ENCODE measurements at places on chromosomes 16 and 17.

- DNase-seq = no peak
Observed at GRCh38 chr16:14133907-14134306, 62.8 kb downstream of the MRTFB start.

- no peak for DNase-seq
Observed at GRCh38 chr16:12547608-12547922, 256.1 kb downstream of the CPPED1 start.

GRCh38 chr16:86626966-86627365 is 48.6 kb downstream of the FOXL1 start:
- DNase-seq = no peak

GRCh38 chr17:69344939-69345338 is 18.0 kb upstream of the ABCA5 start:
- no peak for DNase-seq

Data from CD4-positive, alpha-beta T cell treated with Interleukin-4 for 1 hour (primary cell).